ENCODE measurements at places on chromosomes 2 and 18. TPM values are rescaled to one million over a fixed set of nuclear protein-coding genes. Genes with fewer than 3 reads are reported as not detected.

DNA sequence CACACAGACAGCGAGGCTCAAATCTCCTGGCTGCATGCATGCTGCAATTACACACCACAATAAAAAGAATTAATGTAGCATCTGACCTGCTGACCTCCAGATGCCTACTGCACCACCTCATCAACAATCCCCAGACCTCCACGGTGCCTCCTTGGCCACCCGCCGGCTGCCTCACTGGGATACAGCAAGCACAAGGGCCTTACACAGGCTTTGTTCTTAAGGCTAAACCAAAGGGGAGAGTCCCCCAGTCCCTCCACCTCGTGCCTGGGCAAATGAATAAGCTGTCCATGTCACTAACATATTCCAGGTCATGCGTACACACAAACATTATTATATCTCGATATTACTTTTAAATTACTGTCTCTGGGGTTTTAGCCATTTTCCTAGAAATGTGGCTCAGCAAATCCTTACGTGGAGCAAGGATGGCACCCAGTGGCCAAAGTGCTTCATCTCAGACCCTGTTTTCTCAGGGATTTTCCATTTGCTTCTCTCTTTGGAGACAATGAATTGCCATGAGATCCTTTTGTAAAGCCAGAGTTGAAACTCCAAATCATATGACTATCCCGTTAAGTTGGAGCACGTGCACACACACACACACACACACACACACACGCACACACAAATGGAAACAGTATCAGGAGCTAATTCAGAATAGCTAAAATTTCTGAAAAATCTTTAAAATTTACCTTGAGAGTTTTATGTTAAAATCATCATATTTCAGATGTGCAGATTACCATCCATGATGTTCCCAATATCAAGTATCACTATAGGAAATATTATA lies 313.8 kb downstream of the PDE11A start:
- peak; percentile 66 for DNase-seq

- DNase-seq = peak; percentile 57
Observed at GRCh38 chr2:3536682-3537632, 17.6 kb upstream of the ADI1 start.

DNA sequence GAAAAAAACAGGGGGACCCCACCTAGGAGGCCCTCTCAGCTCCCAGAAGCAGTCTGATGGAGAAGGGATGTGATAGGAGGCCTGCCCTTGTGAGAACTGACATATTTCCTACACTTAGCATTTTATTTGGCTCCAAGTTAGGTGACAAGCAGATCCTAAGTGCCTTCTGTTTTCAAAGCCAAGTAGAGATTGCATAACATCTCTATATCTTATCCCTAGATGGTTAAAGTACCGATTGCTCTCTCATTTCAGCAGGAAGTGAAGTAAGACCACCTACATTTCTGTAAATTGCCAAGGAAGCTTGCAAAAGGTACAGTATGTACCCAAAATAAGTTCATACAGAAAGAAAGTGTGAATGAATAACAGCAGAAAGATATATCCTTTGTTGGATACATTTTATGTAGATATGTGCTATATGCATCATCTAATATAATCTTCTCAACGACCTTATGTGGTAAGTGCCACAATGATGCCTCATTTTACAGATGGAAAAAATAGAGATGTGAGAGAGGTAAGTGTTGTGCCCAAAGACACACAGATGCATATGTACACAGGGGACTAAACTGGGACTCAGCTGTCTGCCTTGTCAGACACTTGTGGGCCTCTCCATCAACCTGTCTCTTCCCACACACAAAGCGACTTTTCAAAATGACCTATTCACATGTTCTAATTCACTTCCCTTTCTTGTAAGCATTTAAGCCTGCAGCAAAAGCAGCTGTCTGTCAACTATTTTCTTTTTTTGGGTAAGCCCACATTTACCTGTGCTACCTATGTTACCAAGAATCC lies 38.9 kb downstream of the DHRS9 start:
- DNase-seq = no peak

- no peak for DNase-seq
Observed at GRCh38 chr18:58064406-58064998, 20.5 kb downstream of the NEDD4L start.

- no peak for DNase-seq
Observed at GRCh38 chr2:112821682-112822081, 14.9 kb downstream of the IL1B start.

DNA sequence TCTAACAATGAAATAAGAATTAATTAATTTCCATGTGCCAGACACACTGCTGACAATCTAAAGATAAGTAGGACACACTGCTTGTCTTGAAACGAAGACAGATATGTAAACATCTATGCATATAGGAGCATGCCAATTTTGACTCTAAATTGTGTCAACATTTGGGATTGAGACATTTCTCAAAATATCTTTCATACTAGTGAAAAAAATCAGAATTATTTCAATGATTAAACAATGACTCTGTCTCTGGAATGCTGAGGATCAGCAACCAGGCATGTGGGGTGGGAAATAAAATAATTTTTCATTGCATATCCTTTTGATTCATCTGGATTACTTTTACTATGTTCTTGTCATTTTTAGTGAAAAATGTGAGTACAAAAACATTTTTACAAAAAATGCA lies 262.6 kb upstream of the SYT4 start:
- no peak for DNase-seq

- no peak for DNase-seq
Observed at GRCh38 chr2:216633616-216634369, 573 bp downstream of the IGFBP2 start.

- no peak for DNase-seq
Observed at GRCh38 chr18:6842081-6842480, 112.6 kb downstream of the ARHGAP28 start.

DNA sequence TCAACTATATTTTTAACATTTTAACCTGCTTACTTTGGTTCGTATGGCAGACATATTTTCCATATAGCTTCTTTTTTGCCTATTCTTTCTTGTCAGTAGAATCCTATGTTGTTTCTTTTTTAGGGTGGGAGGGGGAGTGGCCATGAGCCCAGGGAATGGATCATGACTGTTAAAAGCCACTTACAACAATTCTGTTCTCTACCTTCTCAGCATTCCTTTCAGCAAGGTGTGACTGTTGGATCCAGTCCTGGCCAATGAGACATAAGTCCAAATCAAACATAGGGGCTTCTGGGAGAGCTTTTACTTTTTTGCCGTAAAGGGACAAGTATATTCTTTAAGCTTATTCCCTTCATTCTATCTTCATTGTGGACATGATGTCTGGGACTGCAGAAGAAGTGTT lies 25.0 kb upstream of the DNAH6 start:
- DNase-seq = no peak

- DNase-seq = no peak
Observed at GRCh38 chr2:20532634-20533437, 86.0 kb downstream of the RHOB start.

DNA sequence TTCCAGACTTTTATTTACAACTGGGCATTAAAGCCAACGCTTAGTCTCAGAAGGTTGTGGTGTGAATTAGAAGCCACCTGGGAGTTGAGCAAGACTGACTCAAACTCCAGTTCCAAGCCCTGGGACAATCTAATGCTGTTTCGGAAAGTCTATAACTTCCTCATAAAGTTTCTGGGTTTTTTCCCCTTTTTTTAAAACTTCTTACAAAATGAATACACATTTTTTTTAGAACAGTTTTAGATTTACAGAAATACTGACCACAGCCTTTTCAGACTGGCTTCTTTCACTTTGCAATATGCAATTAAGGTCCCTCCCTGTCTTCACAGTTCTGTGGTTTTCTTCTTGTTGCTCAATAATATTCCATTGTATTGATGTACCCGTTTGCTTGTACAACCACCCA lies 115.9 kb upstream of the TWIST2 start:
- DNase-seq = peak; percentile 65

DNA sequence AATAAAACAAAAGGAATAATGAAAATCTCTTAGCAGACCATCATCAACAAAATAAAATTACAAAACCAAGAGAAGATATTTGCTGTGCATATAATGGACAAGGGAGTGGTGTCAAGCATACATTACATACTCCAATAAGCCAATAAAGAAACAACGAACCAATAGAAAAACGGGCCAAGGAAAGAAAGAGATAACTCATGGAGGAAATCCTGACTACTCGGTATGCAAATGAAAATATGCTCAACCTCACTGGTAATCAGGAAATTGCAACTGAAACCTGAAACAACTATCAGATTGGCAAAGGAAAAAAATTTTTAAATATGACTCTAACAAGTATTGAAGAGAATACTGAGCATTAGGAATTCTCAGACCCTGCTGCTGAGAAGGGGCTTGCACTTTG lies 84.7 kb downstream of the BCL2 start:
- DNase-seq = no peak

- DNase-seq = no peak
Observed at GRCh38 chr2:23385748-23386338, 864 bp downstream of the KLHL29 start.

GRCh38 chr2:207123335-207123744 lies 42.4 kb downstream of the KLF7 start:
- DNase-seq = no peak

GRCh38 chr2:73836141-73836943 lies 7.6 kb downstream of the STAMBP start:
- no peak for DNase-seq

DNA sequence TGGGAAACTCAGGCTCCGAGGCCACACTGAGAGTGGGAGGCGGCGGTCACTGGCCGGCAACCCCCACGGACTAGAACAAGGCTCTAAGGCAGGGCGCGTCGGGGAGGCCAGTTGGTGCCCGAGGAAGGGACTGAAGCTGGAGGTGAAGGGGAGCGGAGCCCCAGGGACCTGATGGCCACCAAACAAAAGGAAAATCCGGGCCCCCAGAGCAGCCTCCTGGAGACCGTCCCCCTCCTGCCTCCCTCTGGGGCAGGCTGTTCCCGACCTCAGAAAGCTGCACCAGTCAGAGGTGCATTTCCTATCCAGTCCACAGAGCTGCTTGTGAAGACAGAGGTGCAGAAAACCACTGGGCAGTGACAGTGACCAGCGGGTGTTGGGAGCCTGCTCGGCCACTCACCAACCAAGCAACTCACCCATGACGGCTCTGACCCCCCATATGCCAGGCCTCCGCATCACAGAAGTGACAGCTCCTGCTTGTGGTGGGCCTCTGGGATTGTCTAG lies 172.7 kb downstream of the TWIST2 start:
- no peak for DNase-seq

- DNase-seq = peak; percentile 30
Observed at GRCh38 chr18:62452280-62452831, 70.5 kb upstream of the ZCCHC2 start.

DNA sequence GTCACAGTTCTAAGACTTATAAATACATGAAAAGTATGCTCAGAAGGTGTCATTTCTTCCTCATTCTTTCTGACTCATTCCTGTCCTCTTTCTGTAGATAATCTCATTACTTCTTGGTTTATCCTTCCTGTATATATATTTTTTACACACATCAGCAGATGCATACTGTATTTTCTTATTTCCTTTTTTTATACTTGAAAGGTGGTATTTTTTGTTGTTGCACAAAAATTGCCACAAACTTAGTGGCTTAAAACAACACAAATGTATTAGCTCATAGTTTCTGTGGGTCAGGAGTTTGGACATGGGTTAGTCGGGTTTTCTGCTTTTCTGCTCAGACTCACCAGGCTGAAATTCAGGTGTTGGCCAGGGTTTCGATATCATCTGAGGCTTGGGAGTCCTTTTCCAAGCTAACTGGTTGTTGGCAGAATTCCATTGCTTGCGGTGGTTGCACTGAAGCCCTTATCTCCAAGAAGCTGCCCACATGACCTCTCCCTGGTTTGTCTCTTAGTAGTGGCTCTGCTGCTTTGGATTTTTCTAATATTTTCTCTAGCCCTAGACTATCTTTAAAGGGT lies 162.6 kb downstream of the FMNL2 start:
- DNase-seq = peak; percentile 93

GRCh38 chr18:27017901-27018500 lies 152.5 kb upstream of the AQP4 start:
- peak; percentile 1 for DNase-seq

DNA sequence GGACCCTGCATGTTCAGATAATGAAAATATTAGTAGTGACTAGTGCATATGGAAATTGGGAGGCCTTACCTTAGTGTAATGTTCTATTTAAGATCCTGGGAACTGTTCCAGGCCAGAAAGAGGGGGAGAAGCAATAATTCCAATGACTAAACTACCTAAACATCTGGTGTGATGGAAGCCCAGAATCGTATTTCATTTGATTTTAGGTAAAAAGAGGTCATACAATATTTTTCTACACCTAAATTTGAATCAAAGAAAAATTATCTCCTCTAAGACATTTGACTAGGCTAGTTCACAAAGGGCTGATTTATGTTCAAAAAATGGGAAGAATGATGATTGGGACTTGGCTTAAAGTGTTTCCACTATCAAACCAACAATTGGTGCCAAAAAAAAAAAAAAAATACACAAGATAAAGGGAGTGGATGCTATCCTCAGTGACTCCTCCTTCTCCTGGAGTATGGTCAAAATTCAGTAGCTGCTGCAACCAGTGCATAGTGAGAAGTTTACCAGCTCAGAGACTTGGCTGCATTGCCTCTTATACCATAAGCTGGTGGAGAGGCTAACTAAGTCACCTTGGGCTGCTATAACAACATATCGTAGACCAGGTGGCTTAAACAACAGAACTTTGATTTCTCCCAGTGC lies 1038.3 kb upstream of the ACVR2A start:
- DNase-seq = peak; percentile 84

DNA sequence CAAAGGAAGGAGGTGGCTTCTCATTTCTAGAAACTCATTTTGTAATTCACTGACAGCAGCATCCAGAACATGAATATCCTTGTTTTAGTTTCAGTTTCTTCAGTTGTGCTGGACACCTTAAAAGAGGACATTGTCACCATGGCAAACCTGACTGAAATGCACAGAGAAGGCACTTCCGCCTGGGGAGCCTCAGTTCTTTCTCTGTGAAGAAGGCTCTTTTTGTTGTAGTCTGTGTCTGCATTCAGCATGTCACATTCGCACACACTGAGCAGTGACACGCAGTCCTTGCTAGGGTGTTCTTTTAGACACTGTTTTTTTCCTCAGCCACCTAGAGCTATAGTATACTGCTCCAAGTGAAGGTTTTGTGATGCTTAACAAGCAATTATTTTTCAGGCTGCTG lies 9.5 kb upstream of the RPRM start:
- DNase-seq = no peak

DNA sequence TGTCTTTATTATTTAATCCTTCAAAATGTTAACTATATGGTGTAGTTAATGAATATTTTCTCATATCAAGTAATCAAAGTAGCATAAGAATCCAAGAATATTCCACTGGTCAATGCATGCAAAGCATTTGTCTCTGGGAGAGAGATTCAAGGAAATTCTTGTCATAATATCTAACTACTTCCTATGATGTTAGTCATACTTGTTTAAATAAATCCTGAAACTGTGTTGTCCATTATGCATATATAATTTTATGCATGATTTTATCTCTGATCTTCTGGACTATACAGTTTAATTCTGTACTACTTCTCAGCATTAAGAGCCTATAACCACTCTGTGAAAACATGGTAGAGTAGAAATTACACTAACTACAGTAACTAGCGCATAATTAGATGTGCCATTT lies 388.3 kb downstream of the NR4A2 start:
- no peak for DNase-seq

The HOXD13 gene
- total RNA-seq = not detected

The NEMP2 gene
- 8.1 TPM for total RNA-seq

The LRRC30 gene
- not detected for total RNA-seq

The CCBE1 gene
- total RNA-seq = 16.2 TPM

The RNF125 gene
- total RNA-seq = 0.65 TPM

The RAPGEF4 gene
- total RNA-seq = 1.3 TPM

The ARHGEF4 gene
- total RNA-seq = 5.2 TPM

The RAB6C gene
- not detected for total RNA-seq

The BOLL gene
- not detected for total RNA-seq

The SF3B6 gene
- 191 TPM for total RNA-seq

Data from fibroblast of the aortic adventitia (primary cell).